ENCODE measurements at places on chromosomes 2 and 18.

DNA sequence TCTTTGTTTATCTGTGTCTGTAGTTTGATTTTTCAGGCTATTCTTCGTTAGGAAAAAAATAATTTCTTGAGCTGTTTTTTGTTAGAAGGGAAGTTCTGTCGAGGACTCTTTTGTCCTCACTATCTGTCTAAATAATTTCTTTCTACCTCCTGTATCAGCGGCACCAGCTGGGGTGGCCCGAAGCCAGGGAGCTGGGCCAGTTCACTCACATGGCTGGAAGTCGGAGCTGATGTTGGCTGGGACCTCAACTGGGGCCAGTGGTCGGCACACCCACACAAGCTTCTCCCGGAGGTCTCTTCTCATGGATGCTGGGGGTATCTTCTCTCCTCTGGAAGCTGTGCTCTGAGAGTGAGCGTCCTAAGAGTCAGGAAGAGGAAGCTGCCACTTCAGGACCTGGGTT is 8.0 kb upstream of the PDIA6 start:
- H3K36me3 ChIP-seq, result no peaks in the 10 kb centered on the region
- H3K27me3 ChIP-seq, result no peaks in the 10 kb centered on the region
- no peak for DNase-seq
- no peaks in the 10 kb centered on the region for H3K4me1 ChIP-seq
- H3K4me3 ChIP-seq, result no peak overlapping the region

DNA sequence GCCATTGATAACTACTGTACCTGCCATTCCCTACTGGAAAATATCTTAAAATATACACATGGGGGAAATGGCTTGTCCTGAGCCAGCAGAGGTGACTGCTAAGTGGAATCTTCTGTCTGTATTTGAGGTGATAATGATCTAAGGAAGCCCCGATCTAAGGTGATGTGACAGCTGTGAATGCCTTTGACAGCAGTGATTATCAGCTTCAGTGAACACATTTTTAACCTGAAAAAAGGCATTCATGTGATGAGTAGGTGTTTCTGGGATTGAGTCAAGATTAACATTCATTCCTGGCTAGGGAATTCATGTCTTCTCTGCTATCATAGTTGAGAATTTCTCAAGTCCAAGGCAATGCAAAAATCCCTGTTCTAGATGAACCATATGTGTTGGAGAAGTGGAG is 9.1 kb upstream of the MAPRE2 start:
- no peak overlapping the region for H3K27ac ChIP-seq
- no peaks in the 10 kb centered on the region for H3K4me1 ChIP-seq
- DNase-seq, result no peak
- no peaks in the 10 kb centered on the region for H3K36me3 ChIP-seq
- H3K4me3 ChIP-seq, result no peak overlapping the region

DNA sequence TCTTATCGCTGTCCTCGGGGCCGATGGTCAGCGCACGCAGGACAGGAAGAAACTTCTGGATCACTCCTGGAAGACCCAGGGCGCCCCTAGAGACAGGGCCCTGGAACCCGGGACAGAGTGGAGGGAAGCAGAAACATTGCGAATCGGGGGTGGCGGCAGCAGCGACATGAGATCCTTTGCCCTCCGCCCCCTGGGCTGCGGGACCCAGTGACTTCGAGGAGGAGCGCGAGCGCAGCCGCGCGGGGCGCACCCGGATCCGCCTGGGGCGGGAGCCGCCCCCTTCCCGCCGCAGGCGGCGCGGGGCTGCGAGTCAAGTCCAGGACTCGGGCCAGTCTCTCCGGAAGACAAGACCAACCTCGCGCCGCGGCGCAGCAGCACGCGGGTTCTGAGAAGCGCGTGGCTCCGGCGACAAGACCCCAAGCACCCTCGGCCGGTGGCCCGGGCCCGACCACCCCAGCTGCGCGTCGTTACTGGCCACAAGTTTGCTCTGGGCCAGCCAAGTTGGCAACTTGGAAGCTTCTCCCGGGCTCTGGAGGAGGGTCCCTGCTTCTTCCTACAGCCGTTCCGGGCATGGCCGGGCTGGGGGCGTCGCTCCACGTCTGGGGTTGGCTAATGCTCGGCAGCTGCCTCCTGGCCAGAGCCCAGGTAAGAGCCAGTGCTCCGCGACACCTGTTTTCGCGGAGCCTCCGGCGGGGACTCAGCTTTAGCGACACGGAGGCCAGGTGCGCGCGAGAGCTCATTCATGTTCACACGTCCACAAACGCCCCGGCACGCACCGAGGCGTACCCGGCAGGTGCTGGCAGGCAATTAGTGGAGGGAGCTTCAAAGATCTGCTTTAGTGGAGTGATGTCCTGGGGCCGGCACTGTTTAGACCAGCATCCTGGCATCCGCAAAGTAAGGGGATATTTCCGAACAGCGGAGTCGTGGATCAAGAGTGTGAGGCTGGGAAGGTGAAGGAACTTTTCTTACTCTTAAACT is at the start of gene PTH2R:
Gene PTH2R (plus strand): TSS at position 319 of the 978 bp plus-strand sequence. CDS start 252 bp downstream, at position 571.
- H3K27me3 ChIP-seq, result peaks cover 13% of the 10 kb centered on the region
- peak within 1 kb of the TSS; percentile 72 for H3K4me3 ChIP-seq
- H3K4me1 ChIP-seq, result no peaks in the 10 kb centered on the region
- H3K36me3 ChIP-seq, result no peaks in the 10 kb centered on the region
- DNase-seq, result peak; percentile 71

DNA sequence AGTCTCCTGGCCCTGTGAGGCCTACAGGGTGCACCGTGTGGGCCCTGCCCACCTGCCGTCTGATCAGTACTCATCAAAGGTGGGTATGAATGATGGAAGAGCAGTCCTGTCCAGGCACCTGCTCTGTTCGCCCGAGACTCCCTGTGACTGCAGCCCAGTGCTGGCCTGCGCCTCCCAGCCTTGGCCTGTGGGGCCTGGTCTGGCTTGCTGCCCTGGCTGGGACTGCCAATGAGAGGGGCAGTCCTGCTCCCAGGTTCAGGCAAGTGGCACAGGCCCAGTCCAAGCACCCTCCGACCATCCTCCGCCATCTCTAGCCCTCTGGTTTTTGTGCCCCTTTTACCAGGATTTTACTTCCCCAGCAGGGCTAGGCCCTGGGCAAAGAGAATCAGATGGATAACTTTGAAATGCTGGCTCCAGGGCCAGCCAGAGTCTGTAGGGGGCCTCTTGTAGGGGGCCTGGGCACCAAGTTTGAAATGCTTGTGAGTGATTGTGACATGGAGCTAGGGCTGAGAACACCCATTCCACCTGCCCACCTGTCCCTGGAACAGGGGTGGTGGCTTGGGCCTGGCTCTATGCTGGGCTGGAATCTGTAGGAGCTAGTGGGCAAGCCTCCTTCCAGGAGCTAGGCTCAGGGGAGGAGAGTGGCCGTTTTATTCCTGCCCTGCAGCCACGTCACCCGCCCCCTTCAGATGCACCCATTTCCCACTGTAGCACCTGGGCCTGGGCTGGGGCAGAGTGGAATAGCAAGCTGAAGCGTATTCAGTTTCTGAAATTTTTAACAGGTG is 8.7 kb upstream of the HS6ST1 start:
- no peak for DNase-seq
- peaks cover 12% of the 10 kb centered on the region for H3K36me3 ChIP-seq
- H3K4me1 ChIP-seq, result no peaks in the 10 kb centered on the region
- H3K27me3 ChIP-seq, result no peaks in the 10 kb centered on the region
- no peak overlapping the region for H3K27ac ChIP-seq
- H3K4me3 ChIP-seq, result no peak overlapping the region

- no peak overlapping the region for H3K27ac ChIP-seq
- H3K4me3 ChIP-seq, result no peak overlapping the region
Observed at GRCh38 chr2:139457873-139458272, 677.7 kb upstream of the NXPH2 start.

DNA sequence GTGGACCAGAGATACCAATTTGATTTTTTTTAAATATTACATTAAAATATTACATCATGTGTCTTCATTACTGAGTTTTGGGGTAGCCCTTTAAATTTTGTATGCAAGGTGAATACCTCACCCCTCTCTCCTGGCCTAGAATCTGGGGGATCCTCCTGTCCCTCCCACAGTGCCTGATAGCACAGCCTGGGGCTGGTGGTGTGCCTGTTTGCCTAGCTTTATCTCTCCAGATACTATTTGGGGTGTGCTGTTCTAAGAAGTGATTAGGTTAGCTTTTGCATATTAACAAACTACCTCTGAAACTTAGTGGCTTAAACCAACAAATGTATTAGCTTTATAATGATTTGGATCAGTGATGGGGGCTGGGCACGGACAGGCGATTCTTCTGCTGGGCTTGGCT is 20.7 kb upstream of the B3GNT7 start:
- H3K4me3 ChIP-seq, result no peak overlapping the region
- no peak for DNase-seq
- H3K4me1 ChIP-seq, result peaks cover 15% of the 10 kb centered on the region
- no peak overlapping the region for H3K27ac ChIP-seq

GRCh38 chr2:160931531-160931930 is 228.7 kb upstream of the TANK start:
- H3K4me1 ChIP-seq, result peaks cover 3% of the 10 kb centered on the region
- DNase-seq, result no peak
- no peak overlapping the region for H3K4me3 ChIP-seq
- H3K27me3 ChIP-seq, result no peaks in the 10 kb centered on the region

DNA sequence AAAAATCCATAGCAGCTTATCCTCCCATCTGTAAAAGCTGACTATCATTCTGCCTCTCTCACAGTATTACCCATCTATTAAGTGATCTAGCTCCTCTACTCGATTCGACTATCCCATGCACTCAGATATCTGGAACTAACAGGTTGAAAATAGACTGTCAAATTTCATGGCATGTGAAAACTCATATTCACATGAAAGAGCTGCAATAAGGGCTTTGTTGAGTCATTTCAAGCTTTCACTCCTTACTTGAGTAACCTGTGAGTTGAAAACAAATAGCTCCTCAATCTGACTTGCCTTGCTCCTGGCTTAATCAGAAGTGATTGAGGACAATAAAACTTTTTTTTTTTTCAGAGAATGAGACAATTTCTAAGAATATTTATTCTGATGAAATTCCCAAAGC is 192.4 kb upstream of the ERBB4 start:
- no peak overlapping the region for H3K4me3 ChIP-seq
- no peak for DNase-seq

- no peaks in the 10 kb centered on the region for H3K36me3 ChIP-seq
- no peak for DNase-seq
- no peak overlapping the region for H3K27ac ChIP-seq
- H3K27me3 ChIP-seq, result no peaks in the 10 kb centered on the region
- no peak overlapping the region for H3K4me3 ChIP-seq
Observed at GRCh38 chr2:224169847-224170246, 130.8 kb upstream of the SERPINE2 start.

DNA sequence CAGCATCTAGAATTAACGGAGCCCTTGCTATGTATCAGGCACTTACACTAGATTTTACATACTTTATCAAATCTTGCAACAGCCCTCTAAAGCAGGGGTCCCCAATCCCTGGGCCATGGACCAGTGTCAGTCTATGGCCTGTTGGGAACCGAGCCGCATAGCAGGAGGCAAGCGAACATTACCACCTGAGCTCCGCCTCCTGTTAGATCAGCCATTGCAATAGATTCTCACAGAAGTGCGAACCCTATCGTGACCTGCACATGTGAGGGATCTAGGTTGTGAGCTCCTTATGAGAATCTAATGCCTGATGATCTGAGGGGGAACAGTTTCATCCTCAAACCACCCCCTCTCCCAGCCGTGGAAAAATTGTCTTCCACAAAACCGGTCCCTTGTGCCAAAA is 13.4 kb downstream of the DNAJB2 start:
- no peak overlapping the region for H3K27ac ChIP-seq
- no peaks in the 10 kb centered on the region for H3K4me1 ChIP-seq
- no peak overlapping the region for H3K4me3 ChIP-seq
- H3K36me3 ChIP-seq, result peaks cover 4% of the 10 kb centered on the region

DNA sequence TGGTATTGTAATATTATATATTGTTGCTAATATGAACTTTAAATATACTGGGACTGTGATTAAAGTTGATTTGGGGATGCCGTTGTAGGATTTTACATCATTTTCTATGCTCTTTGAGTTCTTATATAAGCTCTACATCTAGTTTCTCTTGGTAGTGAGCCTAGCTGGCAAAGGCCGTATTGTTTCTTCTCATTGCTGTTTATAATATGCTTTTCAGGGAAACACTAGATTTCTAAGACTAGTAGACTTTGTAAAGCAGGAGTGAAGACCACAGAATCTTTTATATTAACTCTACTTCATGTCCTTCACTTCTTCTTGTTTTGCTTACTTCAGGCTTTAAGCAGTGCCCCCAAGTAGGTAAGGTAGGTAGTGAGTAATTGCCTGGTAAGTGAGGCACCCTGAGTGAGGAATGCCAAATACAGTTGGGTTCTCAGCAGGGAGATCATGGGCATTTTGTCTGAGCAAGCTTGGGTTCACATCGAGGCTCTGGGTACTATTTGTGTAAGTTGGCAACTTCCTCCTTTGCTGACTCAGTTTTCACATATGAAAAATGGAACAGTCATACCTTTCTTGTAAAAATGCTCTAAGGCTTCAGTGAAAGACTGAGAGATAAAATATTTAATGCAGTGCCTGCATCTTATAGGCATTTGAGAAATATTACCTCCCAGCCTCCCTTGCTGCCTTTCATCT is 96.4 kb downstream of the RNF144A start:
- H3K27ac ChIP-seq, result no peak overlapping the region
- H3K4me1 ChIP-seq, result peaks cover 3% of the 10 kb centered on the region
- DNase-seq, result no peak
- no peak overlapping the region for H3K4me3 ChIP-seq
- H3K27me3 ChIP-seq, result no peaks in the 10 kb centered on the region

DNA sequence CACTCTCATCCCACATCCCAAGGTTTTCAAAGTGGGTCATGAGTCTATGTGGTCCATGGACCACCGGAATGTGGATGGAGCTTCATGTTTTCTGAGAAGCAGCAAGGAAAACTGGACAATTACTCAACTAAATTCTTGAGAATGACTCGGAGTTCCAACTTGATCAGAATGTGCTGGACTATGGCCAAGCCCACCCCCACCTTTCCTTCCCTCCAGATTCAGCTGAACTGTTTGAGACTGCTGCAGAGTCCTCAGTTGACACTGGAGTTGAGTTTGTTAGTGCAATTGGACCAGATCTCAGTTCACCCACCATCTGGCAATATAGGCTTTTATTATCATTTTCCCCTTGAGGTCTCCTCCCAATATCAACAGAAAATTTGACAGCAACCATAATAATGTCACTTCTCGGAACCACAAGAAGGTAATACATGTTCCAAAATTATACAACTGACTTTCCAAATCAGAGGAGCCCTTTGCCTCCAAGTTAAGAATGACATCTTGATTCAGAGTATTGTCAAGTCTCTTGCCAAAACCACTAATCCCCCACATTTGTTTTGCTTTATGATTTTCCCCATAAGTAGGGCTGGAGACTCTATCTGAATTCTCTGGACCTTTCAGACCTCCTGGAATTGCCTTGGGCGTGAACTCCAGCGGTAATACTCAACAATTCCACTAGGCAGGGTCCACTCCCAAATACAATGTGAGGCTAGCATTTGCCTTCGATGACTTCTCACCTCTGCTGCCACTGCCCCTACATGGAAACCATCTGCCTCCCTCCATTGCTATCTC is 8.8 kb downstream of the COL4A4 start:
- DNase-seq, result no peak
- H3K27me3 ChIP-seq, result no peaks in the 10 kb centered on the region
- H3K27ac ChIP-seq, result no peak overlapping the region
- no peaks in the 10 kb centered on the region for H3K4me1 ChIP-seq
- no peak overlapping the region for H3K4me3 ChIP-seq
- H3K36me3 ChIP-seq, result no peaks in the 10 kb centered on the region

DNA sequence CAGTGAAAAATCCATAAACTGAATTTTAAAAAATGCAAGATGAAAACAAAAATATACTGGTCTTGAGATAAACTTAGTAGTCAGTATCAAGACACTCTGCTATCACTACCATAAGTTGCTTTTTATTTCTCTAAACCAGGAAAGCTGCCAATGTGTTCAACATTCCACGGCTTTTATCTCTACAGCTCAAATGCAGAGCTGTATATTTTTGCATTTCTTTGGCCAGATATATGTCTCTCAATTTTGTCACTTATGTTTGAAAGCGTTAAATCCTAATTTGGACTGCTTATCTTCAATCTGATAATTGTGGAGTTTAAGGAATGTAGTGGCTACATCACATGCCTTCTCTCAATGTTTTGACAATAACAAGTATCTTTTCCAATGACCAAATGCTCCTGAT is 609.5 kb downstream of the EPHA4 start:
- no peak for DNase-seq
- H3K27ac ChIP-seq, result no peak overlapping the region
